T-helper 2 cell treated with Interferon-gamma antibody and Interleukin-4, amounts not matched to agents 5 μg/mL and 100 μg/mL, for 36 hours (primary cell): ENCODE measurements at places on chromosomes 12 and 14.

DNA sequence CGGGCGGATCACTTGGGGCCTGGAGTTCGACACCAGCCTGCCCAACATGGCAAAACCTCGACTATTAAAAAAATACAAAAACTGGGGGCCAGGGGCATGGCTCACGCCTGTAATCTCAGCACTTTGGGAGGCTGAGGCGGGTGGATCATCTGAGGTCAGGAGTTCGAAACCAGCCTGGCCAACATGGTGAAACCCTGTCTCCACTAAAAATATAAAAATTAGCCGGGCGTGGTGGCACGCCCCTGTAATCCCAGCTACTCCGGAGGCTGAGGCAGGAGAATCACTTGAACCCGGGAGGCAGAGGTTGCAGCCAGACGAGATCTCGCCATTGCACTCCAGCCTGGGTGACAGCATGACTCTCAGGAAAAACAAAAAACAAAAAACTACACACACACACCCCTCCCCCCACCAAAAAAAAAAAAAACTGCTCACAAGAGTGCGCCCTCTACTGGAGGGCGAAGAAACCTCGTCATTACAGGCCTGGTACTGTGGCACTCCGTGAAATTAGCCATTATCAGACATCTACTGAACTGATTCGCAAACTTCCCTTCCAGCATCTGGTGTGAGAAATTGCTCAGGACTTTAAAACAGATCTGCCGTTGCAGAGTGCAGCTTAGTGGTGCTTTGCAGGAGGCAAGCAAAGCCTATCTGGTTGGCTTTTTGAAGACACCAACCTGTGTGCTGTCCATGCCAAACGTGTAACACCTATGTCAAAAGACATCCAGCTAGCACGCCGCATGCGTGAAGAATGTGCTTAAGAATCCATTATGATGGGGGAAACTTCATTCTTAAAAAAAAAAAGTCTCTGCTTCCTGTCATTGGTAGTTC lies 7.7 kb downstream of the PPP1R3E start:
- DNase-seq = peak; percentile 44

DNA sequence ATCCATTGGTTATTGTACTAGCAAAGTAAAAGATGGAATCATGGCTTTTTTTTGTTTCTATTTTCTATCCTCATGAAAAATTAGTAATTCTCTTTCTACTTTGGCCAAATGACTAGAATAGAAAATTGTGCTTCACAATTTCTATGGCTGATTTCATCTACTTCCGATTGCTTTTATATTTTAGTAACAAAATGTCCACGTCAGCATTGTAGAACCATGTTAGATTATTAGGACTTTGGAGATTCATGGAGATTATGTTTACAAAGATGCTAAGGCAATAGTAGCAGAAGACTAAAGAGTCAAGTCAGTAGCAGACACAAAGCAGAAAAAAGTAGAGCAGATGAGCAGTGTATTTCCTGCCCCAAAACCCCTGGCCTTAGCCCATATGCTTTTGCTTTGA lies 113.6 kb downstream of the C12orf42 start:
- no peak for DNase-seq

DNA sequence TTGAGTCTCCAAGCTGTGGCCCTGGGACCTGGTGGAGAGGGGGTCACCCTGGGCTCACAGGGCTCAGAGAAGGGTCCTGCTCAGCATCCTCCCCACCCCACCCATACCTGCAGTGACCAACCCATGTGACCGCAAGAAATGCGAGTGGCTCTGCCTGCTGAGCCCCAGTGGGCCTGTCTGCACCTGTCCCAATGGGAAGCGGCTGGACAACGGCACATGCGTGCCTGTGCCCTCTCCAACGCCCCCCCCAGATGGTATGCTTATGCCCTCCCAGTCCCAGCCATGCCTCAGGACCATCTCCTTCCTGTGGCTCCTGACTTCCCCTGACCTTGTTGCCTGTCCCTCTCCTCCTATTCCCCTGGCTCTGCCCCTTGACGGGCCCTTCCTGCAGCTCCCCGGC lies 6.7 kb upstream of the NXPH4 start:
- no peak for DNase-seq

DNA sequence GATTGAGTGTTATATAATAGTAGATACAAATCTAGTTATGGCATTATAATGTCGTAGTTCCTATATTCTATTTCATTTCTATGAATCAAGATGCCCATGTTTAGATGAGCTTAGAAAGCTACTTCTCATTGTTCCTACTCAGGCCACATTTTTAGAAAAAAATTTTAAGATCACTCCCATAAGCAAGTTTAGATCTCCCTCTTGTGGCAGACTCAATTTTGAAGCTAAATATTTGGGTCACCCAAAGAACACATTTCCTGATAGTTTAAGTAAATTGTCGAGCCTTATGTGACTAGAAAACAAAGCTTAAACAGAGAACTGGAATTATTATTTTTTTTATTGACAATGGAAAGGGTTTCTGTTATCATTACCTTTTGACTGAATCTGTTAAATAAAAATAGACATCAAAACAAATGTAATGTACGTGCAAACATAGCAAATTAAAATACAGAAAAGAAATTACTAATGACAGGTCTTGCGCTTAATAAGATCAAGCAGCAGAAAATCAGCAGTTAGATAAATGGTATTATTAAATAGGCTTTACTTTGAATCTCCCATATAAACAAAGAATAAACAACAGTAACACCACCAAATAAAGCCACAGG lies 180.2 kb downstream of the ACSS3 start:
- no peak for DNase-seq

DNA sequence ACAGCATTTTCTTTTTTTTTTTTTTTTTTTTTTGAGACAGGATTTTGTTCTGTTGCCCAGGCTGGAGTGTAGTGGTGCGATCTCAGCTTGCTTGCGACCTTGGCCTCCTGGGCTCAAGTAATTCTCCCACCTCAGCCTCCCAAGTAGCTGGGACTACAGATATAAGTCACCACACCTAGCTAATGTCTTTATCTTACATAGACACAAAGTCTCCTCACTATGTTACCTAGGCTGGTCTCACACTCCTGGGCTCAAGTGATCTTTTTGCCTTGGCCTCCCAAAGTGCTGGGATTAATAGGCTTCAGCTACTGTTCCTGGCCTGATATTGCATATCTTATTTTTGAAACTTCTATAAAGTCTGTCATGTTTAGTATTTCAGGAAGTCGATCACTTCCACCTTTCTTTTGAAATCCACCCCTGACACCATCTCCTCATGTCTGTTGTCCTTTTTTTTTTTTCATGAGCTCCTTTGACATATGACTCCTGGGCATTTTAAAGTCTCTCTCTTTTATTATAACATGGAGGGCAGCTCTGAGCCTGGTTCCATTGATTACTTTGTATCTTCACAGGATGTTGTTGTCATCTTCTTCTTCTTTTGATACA lies 5.9 kb upstream of the A2ML1 start:
- DNase-seq = no peak

DNA sequence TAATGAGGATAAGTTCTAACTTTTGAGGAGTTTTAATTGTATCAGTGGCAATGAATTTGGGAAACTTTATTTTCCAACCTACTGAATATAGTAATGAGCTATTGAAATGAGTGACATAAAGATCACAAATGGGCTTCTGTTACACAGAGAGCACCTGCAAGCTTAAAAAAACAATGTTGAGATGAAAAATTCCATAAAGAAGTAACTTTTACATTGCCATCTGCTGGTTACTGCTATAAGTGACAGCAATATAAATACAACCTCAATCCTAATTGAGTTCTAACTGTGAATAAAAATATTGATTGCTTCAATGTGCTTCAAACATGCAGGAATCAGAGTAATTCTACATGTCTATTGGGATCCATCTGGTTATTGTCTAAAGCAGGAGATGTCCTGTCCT lies 14.2 kb downstream of the WIF1 start:
- no peak for DNase-seq

- DNase-seq = no peak
Observed at GRCh38 chr12:4909410-4909733, 333 bp upstream of the KCNA1 start.

DNA sequence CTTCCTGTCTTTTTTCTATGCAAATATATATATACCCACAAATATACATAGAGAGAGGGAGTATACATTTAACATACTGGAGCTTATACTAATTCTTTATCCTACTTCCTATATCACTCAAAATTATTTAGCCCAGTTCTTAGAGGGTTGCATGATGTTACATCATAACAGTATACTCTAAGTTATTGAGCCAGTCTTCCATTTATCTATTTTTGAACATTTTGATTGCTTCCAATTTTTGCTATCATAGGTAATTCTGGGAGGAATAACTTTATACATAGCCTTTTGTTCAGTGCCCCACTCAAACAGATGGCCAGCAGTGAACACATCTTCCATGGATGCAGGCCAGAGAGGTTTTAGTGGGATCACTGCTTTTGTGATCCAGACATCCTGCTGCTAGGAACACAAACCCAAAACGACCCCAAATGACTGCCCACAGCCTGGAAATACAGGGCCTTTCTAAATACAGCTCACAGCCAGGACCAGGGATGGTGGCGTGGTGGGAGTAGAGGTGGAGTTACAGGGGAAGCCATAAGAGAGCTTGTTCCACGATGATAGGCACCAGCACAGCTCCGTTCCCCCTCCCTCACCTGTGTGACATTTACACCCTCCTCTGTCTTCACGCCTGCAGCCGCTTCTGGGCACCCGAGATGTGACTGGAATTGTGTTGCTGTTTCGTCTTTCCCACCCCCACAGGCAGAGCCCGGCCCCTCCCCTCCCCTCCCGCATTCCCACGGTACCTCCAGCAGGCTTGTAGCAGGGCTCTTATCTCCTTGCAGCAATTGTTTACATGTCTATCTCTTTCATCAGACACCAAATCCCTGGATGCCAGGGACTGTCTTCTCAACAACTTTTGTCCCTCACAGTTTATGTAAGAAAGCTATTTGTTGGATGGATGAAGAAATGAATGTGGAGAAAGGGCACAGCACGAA lies 30.7 kb upstream of the HDAC7 start:
- no peak for DNase-seq

DNA sequence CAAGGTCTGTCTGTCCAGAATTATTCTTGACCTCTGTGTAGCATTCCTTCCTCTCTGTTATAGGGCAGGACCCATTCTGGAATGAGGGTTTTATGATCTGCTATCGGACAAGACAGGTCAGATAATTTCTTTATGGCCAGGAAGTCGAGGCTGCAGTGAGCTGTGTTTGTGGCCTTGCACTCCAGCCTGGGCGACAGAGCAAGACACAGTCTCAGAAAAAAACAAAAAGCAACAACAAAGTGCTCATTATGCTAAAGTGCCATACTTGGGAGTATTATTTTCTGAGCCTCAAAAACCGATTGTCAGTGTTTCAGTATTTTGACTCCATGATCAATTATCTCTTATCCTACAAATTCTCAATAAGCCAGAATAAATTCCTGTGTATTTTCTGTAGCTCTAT lies 4.1 kb downstream of the CIPC start:
- no peak for DNase-seq

DNA sequence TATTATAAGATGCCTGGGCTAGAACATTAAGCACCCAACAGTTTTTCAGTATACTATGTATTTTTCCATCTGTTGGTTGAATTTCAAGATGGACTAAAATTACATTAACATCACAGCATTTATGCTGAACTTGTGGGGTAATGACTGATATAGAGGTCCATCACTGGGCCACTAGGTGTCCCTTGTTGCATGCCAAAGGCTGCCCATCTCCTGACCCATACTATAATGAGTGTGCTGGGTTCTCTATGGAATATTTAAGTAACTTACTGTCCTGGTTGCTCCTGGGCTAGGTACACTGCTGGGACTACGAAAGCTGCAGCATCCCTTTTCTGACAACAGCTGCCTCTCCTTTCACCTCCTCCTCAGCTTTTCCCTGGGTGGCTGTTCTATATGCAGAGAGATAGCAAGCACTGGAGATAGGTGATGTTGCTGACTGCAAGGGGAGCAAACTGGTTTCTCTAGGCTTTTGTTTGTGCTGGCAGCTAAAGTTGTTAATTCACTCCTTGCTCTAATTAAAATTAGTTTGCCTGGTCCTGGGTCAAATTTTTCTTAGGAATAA lies 138.6 kb upstream of the TRHDE start:
- no peak for DNase-seq

GRCh38 chr12:20807192-20808080 lies 3.1 kb upstream of the SLCO1B3 start:
- no peak for DNase-seq

DNA sequence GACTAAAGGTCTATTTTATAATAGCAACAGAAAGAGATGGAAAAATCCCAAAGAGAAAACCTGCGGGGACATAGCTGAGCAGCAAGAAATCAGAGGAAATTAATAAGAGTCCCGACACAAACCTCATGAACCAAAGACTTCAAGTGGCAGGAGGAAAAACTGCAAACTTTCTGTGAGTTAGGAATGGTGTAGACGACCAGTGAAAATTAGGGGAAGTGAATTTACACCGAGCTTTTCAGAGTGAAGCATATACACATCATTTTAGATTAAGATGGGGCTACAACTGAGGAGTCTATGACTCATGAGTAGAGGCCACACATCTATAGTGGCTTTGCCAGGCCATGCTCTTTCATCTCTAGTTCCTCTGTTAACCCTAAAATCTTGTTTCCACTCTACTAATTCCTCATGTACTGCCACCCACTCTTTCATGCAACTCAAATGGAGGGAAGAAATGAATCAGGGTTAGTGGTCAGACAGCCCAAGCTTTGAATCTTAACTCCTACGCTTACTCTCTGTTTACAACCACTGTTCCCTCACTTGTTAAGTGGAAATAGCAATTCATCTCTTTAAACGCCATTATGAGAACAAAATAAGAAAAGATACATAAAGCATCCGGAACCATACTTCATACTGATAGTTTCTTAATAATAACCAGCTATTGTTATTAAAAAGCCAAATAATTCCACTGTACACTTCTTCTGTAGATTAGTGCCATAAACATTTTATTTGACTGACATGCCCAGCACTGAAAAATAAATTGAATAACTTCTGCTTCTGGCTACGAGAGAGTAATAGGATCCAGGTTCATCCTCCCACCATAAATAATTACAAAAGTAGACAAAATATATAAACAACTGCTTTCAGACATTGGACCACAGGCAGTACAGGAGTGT lies 219.3 kb downstream of the RMST start:
- DNase-seq = peak; percentile 6

- no peak for DNase-seq
Observed at GRCh38 chr14:29800961-29801360, 126.7 kb downstream of the PRKD1 start.

- DNase-seq = no peak
Observed at GRCh38 chr12:128671528-128672042, 152.2 kb downstream of the SLC15A4 start.

- no peak for DNase-seq
Observed at GRCh38 chr12:53048780-53049401, 974 bp upstream of the TNS2 start.

GRCh38 chr14:56555921-56556570 lies 23.6 kb upstream of the TMEM260 start:
- no peak for DNase-seq

DNA sequence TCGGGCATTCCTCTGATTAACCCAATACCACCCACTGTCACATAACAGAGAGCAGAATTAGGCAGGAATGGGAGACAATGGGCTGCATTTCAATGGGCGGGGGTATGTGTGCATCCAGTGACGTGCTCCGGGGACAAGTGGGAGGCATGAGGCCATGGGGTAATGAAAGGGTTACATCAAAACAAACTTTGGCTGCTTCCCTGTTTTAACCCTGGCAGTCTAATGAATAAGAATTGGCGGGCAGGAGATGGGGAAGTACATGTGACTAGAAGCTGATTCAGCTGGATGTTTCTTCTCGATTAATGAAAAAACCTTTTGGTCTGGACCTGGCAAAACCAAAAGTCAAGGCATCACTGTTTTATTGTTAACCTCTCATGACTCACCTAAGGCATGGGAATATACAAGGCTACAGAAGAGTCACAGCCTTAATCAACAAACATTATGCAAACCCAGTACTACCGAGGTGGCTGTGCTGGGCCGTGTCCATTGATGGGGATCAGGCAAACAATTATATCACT lies 44.2 kb downstream of the SOCS2 start:
- no peak for DNase-seq

- DNase-seq = no peak
Observed at GRCh38 chr12:42968426-42968825, 378.9 kb upstream of the PRICKLE1 start.
